ENCODE measurements at places on chromosomes 1 and 21.

GRCh38 chr1:4355839-4356238 is 298.6 kb upstream of the AJAP1 start:
- DNase-seq: no peak

GRCh38 chr1:53339736-53340635 is 12.1 kb upstream of the LRP8 start:
- DNase-seq: no peak

DNA sequence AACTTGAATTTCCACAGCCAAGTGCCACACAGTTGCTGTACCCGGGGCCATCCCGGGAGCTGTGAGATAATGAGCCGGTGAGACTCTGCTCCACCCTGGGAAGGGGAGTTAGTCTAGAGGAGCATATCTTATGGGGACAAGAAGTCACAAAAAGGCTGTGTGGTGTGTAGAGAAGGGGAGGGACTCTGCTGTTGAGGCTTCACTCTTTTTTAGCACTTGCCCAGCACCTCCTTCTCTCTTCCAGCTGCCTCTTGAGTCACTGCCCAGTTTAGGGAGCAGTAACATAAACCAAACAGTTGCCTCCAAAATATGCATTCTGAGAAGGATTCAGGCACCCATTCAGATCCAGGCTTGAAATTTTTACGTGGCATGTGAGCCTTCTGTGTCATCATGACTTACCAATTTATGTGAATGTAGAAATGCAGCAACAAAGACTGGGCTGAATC is 744 bp upstream of the WDR26 start:
- DNase-seq: peak; percentile 47

DNA sequence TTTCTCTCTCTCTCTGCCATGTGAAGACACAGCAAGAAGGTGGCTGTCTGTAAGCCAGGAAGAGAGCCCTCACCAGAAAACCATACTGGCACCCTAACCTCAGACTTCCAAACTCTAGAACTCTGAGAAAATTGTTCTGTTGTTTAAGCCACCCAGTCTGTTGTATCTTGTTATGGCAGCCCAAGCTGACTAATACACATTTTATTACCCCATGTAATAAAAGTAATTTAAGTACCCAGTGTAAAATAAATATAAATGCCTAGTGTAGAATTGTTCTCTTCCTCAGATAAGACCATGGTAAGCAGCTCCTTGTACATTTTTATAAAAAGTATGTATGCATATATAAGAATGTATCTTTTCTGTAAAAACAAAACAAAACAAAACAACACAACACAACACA is 119.7 kb downstream of the DTL start:
- DNase-seq: no peak

GRCh38 chr1:60065199-60065598 is 8.4 kb downstream of the C1orf87 start:
- peak; percentile 22 for DNase-seq

DNA sequence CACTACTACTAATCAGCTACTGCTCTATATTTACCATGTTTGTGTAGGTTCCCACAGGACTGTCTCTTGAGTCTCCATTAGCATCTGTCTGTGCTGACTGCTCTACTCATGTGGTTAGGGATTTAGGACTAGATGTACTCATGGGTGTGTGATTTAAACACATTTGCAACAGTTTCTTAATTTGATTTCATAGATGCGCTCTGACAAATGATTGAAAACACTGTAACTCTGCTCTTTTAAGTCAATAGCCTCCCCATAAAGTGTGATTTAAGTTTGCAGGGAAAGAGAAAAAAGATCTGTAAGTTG is 809.3 kb downstream of the NCAM2 start:
- DNase-seq: no peak

Measured in NCI-H69 (cell line).